Naive thymus-derived CD4-positive, alpha-beta T cell (primary cell): ENCODE measurements at places on chromosomes 7 and 10. TPM values are rescaled to one million over a fixed set of nuclear protein-coding genes. Genes with fewer than 3 reads are reported as not detected.

ZC3HAV1L gene
- 0.40 TPM for total RNA-seq

SLC26A3 gene
- total RNA-seq = not detected in 2 replicates

- H3K4me1 ChIP-seq = peaks cover 10% of the 10 kb centered on the region
- no peaks in the 10 kb centered on the region for H3K27me3 ChIP-seq
- no peak for DNase-seq
- no peak overlapping the region for H3K27ac ChIP-seq
These were observed 4.6 kb downstream of the OAT start for GRCh38 chr10:124414076-124414475.

GRCh38 chr10:71266147-71266917, 52.7 kb upstream of the SLC29A3 start:
- no peaks in the 10 kb centered on the region for H3K27me3 ChIP-seq
- H3K36me3 ChIP-seq = no peaks in the 10 kb centered on the region
- no peak for DNase-seq
- H3K4me3 ChIP-seq = no peak overlapping the region

- no peak overlapping the region for H3K4me3 ChIP-seq
- no peaks in the 10 kb centered on the region for H3K27me3 ChIP-seq
- H3K36me3 ChIP-seq = no peaks in the 10 kb centered on the region
- H3K4me1 ChIP-seq = no peaks in the 10 kb centered on the region
- no peak overlapping the region for H3K27ac ChIP-seq
These were observed 36.0 kb upstream of the DGKI start for GRCh38 chr7:137882806-137883205.

DNA sequence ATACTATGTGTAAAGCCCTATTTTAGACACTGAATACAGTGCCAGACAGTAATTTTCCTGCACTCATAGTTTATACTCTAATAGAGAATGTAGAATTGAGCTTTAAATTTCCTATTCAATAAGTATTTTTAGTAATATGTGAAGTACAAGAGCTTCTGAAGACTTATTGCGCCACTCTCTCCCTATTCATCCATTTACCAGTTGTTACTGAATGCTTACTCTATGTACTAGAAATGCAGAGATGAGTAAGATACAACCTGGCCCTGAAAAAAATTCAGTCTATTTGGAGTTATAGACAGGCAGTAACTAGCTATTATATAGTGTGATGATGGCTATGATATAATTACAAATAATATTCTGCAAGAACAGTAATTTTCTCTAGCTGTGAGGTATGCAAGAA, 98.8 kb downstream of the ADK start:
- H3K4me1 ChIP-seq = no peaks in the 10 kb centered on the region
- no peak overlapping the region for H3K4me3 ChIP-seq
- no peak overlapping the region for H3K27ac ChIP-seq
- no peaks in the 10 kb centered on the region for H3K27me3 ChIP-seq

GIMAP4 gene
- total RNA-seq = 134 TPM

GRCh38 chr7:51077316-51077986, 239.2 kb downstream of the COBL start:
- H3K27me3 ChIP-seq = no peaks in the 10 kb centered on the region
- H3K36me3 ChIP-seq = no peaks in the 10 kb centered on the region
- H3K27ac ChIP-seq = no peak overlapping the region
